ENCODE measurements at places on chromosomes 1 and 21.

GRCh38 chr1:3514404-3514803 is 59.9 kb downstream of the ARHGEF16 start:
- DNase-seq: no peak

GRCh38 chr21:15210235-15210678 is 145.5 kb upstream of the NRIP1 start:
- DNase-seq: no peak

DNA sequence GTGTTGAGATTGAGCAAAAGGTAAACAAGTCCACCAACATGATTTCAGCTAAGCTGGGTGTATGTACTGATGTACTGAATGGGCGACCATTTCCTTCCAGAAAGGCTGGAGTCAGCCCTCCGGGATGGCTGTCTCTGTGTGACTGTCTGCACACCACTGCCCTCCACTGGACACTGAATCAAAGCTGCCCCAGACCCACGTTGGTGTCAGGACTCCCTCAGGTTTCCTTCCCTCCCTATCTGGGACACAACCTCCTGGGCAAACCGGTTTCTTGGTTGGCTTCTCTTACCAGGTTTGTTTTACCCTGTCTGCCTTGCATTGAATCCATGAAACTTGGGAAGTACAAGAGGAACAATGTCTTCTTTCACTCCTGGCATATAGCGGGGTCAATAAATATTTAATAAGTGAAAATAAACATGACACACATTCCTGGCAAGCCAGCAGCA is 5.3 kb upstream of the SRP9 start:
- no peak for DNase-seq

DNA sequence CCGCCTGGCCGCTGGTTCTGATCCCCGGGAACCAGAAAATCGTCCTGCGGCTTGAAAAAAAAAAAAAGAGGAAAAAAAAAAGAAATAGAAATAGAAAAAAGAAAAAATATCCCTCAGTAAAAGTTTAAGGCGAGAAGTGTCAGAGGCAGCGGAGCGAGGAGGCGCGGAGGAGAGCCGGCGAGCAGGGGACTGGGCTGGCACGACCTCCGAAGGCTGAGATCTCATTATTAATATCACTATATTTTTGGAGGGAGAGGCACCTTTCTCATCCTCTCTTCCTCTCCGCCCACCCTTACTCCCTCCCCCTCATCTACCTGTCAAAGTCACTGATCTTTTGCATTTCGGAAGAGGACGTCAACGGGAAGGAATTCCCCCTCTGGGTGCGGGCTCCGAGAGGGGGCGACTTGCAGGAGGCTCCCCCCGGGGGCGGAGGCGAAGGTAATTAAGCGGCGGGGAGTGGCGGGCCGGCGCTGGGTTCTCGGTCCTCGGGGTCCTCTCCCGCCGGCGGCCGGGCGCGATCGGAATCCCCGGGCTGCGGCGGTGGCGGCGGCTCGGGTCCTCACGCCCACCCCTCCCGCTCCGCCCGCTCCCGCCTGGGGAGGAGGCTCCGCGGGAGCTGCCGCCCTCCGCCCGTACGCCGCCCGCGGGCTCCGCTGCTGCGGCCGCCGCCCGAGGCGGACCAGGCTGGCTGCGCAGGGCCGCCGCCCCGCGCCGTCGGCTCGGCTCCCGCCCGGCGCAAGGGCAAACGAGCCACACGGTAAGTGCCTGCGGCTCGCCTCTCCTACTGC is at the start of gene NTNG1:
Gene NTNG1 (plus strand): TSS at position 337 of the 788 bp plus-strand sequence.
- DNase-seq: peak; percentile 5

DNA sequence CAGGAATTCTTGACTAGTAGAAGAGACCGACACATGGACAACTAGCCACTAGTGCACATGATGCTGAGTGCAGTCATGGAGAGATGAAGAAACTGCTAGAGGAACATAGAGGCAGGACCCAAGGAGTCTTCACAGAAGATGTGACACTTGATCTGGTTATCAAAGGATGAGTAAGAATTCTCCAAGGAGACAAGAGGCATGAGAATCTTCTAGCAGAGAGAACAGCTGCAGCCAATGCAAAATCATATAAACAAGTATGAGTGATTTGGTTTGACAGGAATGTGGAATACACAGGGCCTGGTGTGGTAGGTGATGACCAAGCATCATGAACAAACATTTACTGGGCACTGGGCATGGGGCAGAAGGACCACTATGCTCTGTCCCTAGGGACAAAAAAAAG is 140.9 kb upstream of the CTTNBP2NL start:
- DNase-seq: no peak
